ENCODE measurements at places on chromosomes 4 and X.

GRCh38 chr4:2354118-2354517, 64.3 kb downstream of the ZFYVE28 start:
- DNase-seq: peak; percentile 29

DNA sequence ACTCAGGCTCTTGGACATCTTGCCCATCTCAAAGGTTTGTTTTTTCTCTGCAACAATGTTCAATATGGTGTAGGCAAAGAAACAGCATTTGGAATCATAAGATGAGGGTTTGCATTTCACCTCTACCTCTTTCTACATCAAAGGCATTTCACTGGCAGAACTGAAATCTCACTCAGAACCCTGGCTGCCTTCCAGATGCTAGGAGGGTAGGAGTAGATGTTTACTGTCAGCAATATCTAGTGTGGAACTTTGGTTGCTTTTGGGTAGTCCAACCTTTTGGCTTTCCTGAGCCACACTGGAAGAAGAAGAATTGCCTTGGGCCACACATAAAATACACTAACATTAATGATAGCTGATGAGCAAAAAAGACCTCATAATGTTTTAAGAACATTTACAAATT, 297.0 kb upstream of the KLF3 start:
- DNase-seq: no peak

DNA sequence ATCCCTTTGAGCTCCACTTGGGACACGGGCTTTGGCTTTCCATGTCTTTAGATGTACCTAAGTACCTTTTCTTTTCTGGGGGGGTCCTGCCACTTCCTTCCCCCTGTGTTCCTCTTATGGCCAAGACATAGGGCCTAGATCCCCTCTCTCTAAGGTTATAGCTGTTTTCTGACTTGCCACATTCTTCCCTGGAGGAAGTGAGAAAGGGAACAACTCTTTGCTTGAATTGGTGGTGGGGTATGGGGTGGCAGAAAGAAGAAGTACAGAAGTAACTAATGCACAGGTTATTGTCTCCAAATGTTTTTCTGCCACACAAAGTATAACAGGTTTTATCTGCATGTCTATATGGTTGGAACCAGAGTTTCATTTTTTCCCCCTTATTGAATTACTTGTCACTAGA, 29.7 kb upstream of the DIPK2B start:
- DNase-seq: no peak

- no peak for DNase-seq
Observed at GRCh38 chrX:140697618-140698017, 11.9 kb upstream of the LINC00632 start.

- no peak for DNase-seq
Observed at GRCh38 chr4:38606587-38606905, 57.5 kb upstream of the KLF3 start.
